ENCODE measurements at places on chromosomes 12 and 14.

DNA sequence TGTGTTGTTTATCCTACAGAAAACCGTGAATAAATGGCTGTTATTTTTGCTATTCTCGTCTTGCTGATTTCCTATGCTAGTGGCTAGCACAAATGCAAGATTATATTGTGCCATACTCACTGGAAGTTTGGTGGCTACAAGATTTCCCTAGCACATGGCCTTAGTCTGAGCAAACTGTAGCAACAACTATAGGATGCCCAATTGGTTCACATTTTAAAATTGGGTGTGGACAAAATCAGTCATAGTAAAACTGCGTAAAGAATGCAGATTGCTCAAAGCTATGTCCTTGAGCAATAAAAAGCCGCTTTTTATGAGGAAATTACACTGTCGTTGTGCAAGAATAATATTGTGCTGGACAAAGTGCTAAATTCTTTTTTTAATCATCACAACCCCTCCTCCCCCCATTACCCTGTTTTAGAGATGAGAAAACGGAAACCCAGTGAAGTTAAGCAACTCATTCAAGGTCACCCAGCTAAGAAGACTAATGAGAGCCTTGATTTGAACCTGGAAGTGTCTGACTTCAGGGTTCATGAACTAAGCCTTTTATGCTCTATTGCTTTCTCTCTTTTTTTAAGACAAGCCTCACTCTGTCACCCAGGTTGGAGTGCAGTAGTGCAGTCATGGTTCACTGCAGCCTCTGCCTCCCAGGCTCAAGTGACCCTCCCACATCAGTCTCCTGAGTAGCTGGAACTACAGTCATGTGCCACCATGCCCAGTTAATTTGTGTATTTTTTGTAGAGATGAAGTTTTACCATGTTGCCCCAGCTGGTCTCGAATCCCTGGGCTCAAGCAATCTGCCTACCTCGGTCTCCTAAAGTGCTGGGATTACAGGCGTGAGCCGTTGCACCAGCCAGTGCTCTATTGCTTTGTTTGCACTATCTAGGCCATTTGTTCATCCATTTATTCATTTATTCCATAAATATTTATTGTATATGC, 73.6 kb downstream of the SRGAP1 start:
- no peak overlapping the region for H3K4me3 ChIP-seq
- H3K27me3 ChIP-seq: no peaks in the 10 kb centered on the region
- H3K27ac ChIP-seq: peak overlapping the region; percentile 79
- peak; percentile 38 for DNase-seq

DNA sequence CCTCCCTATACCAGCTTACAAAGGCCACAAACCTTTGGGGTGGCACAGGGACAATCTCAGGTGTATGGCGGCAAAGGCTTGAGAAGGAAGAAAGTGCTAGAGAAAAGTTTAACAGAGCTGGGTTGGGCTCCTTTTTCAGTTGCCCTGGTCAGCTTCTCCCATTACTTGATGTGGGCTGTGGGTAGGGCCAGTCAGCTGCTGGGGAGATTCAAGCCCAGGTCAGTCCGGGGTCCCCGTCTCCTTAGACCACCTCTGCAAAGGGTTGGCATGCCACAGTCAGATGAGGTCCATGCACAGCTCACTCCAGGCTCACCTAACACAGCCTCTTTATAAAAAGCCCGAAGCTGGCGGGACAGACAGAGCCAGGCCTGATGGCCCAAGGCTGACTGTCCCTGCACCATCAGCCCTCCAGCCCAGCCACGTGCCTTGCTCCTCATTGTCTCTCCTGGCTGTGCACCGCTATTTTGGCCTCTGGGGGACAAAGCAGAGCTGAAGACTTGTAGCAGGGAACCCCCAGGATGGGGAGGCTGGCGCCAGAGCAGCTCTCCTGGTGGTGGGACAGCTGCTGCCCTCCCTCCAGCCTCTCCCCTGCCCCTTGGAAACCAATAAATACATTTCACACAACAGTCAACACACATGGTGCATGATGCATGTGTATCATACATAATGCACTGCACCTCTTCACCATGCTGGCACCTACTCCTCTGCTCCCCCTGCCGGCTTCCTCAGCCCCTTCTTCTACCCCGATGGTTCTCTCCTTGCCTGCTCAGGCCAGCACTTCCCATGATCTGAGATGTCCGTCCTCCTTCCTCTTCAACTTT, 61.7 kb upstream of the DDX11 start:
- H3K36me3 ChIP-seq: no peaks in the 10 kb centered on the region
- H3K27me3 ChIP-seq: no peaks in the 10 kb centered on the region
- DNase-seq: no peak
- H3K4me1 ChIP-seq: no peaks in the 10 kb centered on the region
- H3K4me3 ChIP-seq: no peak overlapping the region
- H3K27ac ChIP-seq: no peak overlapping the region

GRCh38 chr12:20585913-20586312, 109.2 kb upstream of the SLCO1C1 start:
- H3K4me1 ChIP-seq: no peaks in the 10 kb centered on the region
- no peak for DNase-seq
- H3K36me3 ChIP-seq: no peaks in the 10 kb centered on the region
- H3K4me3 ChIP-seq: no peak overlapping the region

DNA sequence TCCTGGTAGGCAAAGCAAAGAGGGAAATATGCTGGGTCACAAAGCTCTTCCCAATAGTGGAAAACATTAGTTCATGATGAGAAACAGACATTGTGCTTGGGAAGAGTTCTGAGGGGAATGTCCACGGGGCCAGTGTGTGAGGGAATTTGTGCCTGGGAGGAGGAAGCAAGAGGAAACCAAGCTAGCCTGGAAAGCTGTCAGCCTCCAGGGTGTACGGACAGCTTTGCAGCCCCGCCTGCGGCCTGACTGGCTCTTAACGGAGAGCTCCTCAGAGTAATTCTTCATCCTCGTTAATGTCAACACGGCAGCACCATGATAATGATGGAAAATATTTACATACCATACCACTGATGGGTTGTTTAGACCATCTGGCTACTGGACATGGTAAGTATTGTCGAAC, 32.4 kb downstream of the PITPNM2 start:
- no peak overlapping the region for H3K4me3 ChIP-seq
- peaks cover 3% of the 10 kb centered on the region for H3K4me1 ChIP-seq
- H3K36me3 ChIP-seq: no peaks in the 10 kb centered on the region
- DNase-seq: no peak
- peak overlapping the region; percentile 26 for H3K27ac ChIP-seq
- no peaks in the 10 kb centered on the region for H3K27me3 ChIP-seq

- no peaks in the 10 kb centered on the region for H3K27me3 ChIP-seq
- H3K4me1 ChIP-seq: no peaks in the 10 kb centered on the region
- no peaks in the 10 kb centered on the region for H3K36me3 ChIP-seq
- no peak overlapping the region for H3K4me3 ChIP-seq
Measured at GRCh38 chr12:32659908-32660440, 19.1 kb upstream of the DNM1L start.

DNA sequence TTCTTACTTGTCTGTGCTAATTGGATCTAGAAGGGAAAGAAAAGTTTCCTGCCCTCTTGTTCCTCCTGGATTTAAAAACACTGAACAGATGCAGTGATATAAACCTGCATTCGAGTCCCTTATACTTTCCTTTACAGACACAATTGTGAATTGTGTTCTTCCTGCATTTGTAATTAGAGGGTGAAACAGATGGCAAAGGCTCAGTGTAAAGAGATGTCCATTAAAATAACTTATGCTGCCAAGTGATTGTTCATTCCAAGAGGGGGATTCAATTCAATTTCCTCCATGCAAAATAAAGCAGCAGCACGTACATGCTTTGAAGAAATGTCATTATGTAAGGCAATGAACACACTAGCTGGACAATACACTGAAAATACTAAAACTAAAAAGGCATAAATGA, 248.3 kb upstream of the LRIG3 start:
- no peak overlapping the region for H3K27ac ChIP-seq
- H3K36me3 ChIP-seq: no peaks in the 10 kb centered on the region
- no peak overlapping the region for H3K4me3 ChIP-seq
- no peak for DNase-seq
- H3K27me3 ChIP-seq: no peaks in the 10 kb centered on the region

GRCh38 chr12:86293682-86294240, 37.6 kb upstream of the MGAT4C start:
- H3K4me1 ChIP-seq: no peaks in the 10 kb centered on the region
- DNase-seq: no peak
- no peak overlapping the region for H3K4me3 ChIP-seq
- no peaks in the 10 kb centered on the region for H3K36me3 ChIP-seq
- H3K27me3 ChIP-seq: no peaks in the 10 kb centered on the region
- no peak overlapping the region for H3K27ac ChIP-seq

- H3K4me1 ChIP-seq: no peaks in the 10 kb centered on the region
- no peak overlapping the region for H3K27ac ChIP-seq
- no peak overlapping the region for H3K4me3 ChIP-seq
- DNase-seq: no peak
Measured at GRCh38 chr14:92866181-92866752, 56.7 kb upstream of the CHGA start.

DNA sequence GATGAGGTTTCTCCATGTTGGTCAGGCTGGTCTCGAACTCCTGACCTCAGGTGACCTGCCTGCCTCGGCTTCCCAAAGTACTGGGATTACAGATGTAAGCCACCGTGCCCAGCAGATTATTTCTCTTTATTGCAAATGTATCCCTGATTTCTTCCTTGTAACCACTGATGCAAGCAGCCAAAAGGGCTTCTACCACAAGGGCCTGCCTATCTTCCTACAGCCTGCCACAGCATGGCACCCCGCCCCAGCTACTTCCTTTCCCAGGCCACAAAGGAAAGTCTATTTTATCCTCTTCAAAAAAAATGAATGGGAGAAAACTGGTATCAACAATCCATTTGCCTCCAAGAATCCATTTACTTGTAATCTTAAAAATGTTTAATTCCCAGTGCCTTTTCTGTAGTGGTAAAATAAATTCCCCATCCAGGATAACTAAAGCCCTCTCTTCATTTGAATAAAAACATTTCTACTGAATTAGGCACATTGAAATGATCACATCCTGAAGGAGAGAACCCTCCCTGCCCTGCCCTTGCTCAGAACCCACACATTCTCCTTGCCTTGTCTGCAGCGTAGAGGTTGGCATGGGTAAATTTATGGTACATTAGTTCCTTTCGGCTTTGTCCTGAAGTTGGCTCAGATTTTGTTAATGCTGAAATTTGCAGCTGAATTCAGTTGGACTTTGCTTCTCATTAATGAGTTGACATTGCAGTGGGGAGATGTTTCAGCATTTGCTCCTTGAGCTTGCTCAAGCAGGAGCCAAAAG, 19.2 kb downstream of the GPHB5 start:
- no peaks in the 10 kb centered on the region for H3K27me3 ChIP-seq
- no peaks in the 10 kb centered on the region for H3K36me3 ChIP-seq
- H3K4me1 ChIP-seq: no peaks in the 10 kb centered on the region
- DNase-seq: no peak
- H3K4me3 ChIP-seq: no peak overlapping the region

DNA sequence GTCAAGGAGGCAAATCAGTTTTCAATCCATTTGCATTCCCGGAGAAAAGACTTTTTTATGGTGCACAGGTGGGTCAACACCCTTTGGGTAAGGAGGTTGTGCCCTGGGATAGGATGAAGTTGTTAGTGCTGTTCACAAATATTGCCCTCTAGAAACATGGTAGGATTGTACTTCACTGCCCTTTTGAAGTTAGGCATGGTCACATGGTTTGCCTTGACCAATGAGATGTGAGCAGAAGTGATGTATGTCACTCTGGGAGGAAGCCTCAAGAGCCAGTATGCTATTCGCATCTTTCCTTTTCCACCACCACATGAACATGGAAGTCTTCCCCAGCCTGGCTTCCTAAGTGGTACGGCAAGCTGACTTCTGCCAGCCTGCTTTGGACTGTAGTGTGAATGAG, 182.7 kb downstream of the TMX1 start:
- no peaks in the 10 kb centered on the region for H3K27me3 ChIP-seq
- no peaks in the 10 kb centered on the region for H3K36me3 ChIP-seq
- H3K4me3 ChIP-seq: no peak overlapping the region
- no peaks in the 10 kb centered on the region for H3K4me1 ChIP-seq
- H3K27ac ChIP-seq: no peak overlapping the region

GRCh38 chr12:69948851-69949250, 123.8 kb downstream of the MYRFL start:
- no peak overlapping the region for H3K4me3 ChIP-seq
- peaks cover 5% of the 10 kb centered on the region for H3K4me1 ChIP-seq
- H3K36me3 ChIP-seq: no peaks in the 10 kb centered on the region
- no peak overlapping the region for H3K27ac ChIP-seq
- no peaks in the 10 kb centered on the region for H3K27me3 ChIP-seq

DNA sequence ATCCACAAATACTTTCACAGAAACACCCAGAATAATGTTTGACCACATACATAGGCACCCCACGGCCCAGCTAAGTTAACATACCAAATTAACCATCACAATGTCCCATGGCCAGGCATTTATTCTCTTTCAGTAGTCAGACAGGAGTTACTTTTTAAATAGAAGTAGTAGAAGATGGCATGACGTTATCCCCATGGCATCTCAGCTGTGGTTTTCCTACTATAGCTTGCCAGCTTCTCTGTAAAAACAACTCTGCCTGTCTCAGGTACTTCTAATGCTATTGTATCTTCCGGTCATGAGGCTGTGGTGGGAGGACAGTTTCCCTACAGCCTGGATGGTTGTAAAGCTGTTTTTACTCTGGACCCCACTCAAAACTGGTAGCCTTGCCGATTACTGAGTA, 19.3 kb downstream of the CTSG start:
- H3K27me3 ChIP-seq: no peaks in the 10 kb centered on the region
- no peak for DNase-seq
- H3K4me1 ChIP-seq: no peaks in the 10 kb centered on the region
- H3K27ac ChIP-seq: no peak overlapping the region
- H3K36me3 ChIP-seq: no peaks in the 10 kb centered on the region
- no peak overlapping the region for H3K4me3 ChIP-seq

GRCh38 chr14:106622200-106622745, 1095.9 kb downstream of the TMEM121 start:
- no peak for DNase-seq
- H3K4me3 ChIP-seq: no peak overlapping the region
- H3K27me3 ChIP-seq: no peaks in the 10 kb centered on the region
- H3K4me1 ChIP-seq: no peaks in the 10 kb centered on the region

GRCh38 chr14:56751471-56751870, 58.8 kb downstream of the OTX2 start:
- H3K4me3 ChIP-seq: no peak overlapping the region
- H3K27ac ChIP-seq: no peak overlapping the region
- H3K4me1 ChIP-seq: no peaks in the 10 kb centered on the region
- no peaks in the 10 kb centered on the region for H3K27me3 ChIP-seq

GRCh38 chr14:38073641-38074040, 134.1 kb upstream of the SSTR1 start:
- no peaks in the 10 kb centered on the region for H3K4me1 ChIP-seq
- H3K27ac ChIP-seq: no peak overlapping the region
- no peak overlapping the region for H3K4me3 ChIP-seq

DNA sequence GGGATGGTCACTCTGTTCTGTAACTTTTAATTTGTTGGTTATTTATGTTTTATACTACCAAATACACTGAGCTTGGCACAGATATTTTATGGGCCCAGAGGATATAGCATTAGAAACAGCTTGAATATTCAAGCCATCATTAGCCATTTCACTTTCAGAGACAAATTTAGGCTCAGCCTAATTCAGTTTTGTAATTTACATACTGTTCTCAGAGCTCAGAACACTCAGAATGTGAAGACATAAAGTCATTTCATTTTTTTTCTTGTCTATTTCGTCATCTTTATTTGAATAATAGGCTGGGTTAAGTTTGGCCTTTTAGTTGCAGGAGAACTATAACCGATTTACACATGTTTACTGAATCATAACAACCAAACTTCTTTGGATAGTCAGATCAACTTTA, 361.7 kb downstream of the SNAPC1 start:
- H3K27me3 ChIP-seq: peaks cover 3% of the 10 kb centered on the region
- DNase-seq: no peak
- no peaks in the 10 kb centered on the region for H3K4me1 ChIP-seq

- no peaks in the 10 kb centered on the region for H3K27me3 ChIP-seq
- no peaks in the 10 kb centered on the region for H3K4me1 ChIP-seq
- H3K27ac ChIP-seq: peak overlapping the region; percentile 15
- H3K4me3 ChIP-seq: no peak overlapping the region
- H3K36me3 ChIP-seq: no peaks in the 10 kb centered on the region
- DNase-seq: no peak
Measured at GRCh38 chr12:51395283-51396230, 4.4 kb upstream of the GALNT6 start.

Data from colonic mucosa (tissue), 4 donors.